ENCODE measurements at places on chromosomes 5 and 9.

GRCh38 chr9:96253059-96253696 lies 48.8 kb downstream of the HSD17B3 start:
- DNase-seq: no peak

- DNase-seq: no peak
These were observed 583.6 kb downstream of the CCDC171 start for GRCh38 chr9:16136451-16136850.

DNA sequence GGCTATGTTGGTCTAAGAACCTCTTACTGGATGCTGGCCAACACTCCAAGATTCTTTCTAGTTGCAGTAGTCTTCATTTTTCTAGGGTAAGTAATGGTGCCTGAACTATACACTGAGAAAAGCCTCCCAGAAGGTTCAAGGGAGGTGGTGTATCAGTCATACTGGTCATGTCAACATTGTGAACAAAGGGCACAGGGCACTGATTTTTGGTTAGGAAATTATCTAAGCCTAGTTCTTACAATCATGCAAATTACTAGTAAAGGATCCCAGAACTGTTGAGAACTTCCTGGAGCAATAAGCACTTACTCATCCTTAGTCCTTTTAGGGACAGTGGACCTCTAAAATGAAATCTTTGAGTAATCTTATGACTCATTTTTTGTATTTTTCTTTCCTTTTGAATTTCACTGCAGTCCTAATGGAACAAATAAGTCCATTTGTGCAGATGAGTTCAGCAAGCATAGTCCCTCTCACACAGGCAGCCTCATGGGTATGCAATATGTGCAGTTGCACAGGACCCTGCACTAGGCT lies 21.1 kb upstream of the CDC42SE2 start:
- peak; percentile 99 for DNase-seq

DNA sequence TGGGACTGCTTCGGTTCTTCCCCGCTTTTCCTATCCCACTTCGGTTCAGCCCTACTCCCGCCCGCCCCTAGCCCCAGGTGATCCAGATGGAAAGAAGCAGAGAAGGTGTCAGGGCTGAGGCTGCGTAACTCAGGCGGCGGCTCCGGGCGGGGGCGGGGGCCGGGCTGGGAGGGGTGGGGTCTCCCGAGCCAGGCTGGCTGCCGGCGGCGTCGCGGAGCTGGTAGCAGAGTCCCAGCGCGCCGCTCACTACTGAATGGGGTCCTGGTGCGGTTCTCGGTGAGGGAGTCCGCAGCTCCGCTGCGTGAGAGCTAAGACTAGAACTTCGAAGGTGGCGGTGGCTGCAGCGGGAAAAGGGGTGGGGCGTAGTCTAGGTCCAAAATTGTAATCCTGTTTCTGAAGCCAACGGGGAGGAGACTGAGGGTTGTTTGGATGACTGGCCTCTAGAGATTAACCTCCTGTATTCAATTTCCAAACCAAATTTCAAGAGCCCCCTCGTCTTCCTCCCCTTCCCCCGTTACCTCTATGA lies 1.4 kb downstream of the PRR16 start:
- peak; percentile 83 for DNase-seq

- DNase-seq: no peak
These were observed 648.3 kb downstream of the PDE4D start for GRCh38 chr5:59245198-59245597.

- DNase-seq: peak; percentile 1
These were observed 114.4 kb downstream of the TENT4A start for GRCh38 chr5:6827526-6828219.

DNA sequence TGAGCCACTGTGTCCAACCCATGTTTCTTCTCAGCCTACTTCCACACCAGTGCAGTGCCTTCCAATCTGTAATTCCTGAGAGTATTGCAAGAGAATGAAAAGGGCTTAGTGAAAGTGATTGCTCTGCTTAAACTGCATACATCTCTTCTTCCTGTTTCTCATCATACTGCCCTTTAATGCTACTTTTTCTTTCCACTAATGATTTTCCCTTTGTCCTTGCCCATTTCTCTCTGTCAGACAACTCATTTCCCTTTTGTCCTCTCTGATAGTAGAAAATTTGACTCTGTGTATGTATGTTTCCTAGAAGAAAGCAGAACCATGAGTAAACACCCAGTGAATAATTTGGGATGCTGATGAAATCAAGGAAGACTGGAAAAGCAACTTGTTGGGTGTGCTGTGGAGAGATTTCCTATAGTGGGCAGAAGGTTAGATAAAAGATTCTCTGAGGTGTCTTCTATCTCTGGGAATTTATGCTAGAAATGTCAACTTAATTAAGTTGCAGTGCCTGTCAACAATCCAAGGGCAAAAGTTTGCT lies 102.2 kb upstream of the CHD1 start:
- DNase-seq: no peak

DNA sequence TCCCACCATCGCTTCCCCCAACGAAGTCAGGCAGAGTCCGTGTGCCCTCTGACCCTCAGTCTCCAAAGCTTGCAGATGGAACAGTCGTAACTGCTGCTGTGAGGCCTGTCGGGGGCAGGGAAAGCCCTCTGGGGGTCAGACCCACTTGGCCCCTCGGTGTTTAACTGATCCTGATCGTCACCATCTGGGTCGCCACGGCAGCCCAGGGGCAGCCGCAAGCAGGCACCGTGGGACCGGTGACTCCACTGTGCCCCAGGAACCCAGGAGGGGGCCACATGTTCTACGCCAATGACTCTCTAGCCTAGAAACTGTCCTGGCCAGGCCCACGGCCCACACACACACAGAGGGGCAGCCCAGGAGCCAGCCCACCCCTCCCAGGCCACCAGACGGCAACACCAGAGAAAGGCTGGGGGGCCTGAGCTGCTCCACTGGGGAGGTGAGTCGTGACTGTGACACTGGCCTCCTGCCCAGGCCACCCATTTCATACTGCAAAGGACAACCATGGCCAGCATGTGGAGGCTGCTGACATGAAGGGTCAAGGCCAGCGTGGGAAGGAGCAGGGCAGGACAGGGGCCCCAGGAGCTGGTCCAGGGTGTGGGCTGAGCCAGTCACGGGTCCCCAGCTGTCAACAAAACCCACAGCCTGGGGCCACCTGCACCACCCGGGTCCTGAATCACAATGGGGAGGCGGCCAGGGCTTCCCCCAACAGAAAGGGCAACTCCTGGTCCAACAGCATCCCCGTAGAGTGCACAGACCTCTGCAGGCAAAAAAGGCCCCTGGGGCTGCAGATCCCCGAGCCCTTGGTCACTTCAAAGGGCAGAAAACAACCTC lies 20.8 kb downstream of the VAV2 start:
- DNase-seq: no peak

DNA sequence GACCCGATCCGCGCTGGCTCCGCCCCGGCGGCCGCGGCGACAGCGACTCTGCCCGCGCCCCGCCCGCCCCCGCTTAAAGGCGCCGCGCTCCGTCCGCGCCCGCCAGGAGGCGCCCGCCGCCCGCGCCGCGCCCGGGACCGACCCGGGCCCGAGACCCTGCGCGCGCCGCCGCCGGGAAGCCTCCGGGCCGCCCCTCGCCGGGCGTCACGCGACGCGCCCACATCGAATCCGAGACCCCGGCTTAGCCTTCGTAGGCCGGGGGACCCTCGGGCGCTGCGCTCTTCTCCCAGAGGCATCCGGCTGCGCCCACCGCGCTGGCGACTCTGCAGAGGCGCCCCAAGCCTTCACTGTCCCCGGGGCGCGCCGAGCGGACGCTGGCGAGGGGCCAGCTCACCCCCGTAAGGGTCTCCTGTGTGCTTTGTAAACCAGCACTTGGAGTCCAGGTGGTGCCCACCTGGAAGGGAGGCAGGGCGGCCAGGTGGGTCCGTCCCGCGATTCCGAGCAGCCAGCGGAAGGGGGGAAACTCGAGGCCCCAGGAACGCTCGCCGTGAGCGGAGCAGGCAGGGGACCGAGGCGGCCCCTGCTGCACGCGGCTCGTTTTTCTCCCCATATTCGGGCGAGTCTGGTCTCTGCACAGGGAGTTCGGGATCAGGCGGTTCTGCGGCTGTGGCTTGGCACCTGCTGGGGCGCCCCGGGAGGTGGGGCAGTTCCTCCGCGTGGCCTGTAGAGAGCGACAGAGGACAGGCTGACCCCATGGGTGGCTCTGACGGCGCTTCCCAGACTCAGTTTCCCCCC lies 423 bp upstream of the ABCA2 start:
- DNase-seq: peak; percentile 21

GRCh38 chr5:164487939-164488338 lies 982.5 kb downstream of the MAT2B start:
- DNase-seq: no peak

GRCh38 chr5:64759960-64760660 lies 8.4 kb downstream of the SREK1IP1 start:
- DNase-seq: no peak

GRCh38 chr9:27520986-27521385 lies 3.1 kb upstream of the IFNK start:
- DNase-seq: no peak

DNA sequence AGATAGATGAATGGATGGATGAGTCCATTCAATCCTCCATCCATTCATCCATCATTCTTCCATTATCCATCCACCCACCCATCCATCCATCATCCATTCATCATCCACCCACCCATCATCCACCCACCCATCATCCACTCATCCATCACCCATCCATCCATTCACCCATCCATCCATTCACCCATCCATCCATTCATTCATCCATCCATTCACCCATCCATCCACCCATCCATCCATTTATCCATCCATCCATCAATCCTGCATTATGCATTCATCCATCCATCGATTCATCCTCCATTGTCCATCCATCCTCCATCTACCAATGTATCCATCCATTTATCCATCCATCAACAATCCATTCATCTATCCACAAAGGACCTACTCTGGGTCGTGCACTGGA lies 12.8 kb upstream of the PHYKPL start:
- no peak for DNase-seq

- no peak for DNase-seq
These were observed 39.7 kb downstream of the FABP6 start for GRCh38 chr5:160269017-160269416.

GRCh38 chr5:143354025-143354424 lies 49.5 kb downstream of the NR3C1 start:
- DNase-seq: no peak

DNA sequence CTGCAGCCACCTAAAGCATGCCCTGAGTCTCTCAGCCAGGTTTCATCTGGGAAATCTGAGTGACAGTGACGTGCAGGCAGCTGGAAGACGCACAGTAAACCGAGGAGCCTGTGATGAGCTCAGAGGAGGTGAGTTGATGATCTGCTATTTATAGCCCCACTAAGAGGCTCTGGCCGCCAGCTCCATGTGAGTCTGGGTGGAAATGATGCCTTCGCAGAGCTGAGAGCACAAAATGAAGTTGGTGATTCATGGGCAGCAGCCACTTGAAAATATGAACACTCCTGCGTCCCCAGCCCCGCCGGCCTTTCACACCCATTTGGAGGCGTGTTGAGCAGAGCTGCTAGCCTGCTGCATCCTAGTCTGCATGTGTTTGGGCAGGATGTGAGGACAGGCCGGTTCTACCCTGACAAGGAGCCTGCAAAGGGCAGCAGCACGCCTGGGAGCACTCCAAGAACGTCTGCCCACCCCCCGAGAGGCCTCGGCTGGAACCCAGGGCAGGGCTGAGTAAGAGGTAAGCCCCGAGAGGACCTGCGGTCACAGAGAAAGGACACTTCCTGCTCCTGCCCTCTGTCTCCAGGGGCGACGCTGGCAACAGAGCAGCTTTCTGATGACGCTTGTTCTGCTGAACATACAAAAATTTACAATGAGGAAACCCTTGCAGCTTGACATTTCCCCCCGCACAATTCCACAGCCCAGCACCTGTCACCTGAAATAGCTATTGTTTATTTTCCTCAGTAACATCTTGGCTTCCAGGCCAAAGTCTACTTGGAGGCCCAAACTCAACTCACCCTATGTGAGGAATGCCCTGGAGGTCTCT lies 25.1 kb upstream of the CDKN2AIPNL start:
- DNase-seq: peak; percentile 92

GRCh38 chr5:40395251-40395650 lies 284.5 kb upstream of the PTGER4 start:
- no peak for DNase-seq

DNA sequence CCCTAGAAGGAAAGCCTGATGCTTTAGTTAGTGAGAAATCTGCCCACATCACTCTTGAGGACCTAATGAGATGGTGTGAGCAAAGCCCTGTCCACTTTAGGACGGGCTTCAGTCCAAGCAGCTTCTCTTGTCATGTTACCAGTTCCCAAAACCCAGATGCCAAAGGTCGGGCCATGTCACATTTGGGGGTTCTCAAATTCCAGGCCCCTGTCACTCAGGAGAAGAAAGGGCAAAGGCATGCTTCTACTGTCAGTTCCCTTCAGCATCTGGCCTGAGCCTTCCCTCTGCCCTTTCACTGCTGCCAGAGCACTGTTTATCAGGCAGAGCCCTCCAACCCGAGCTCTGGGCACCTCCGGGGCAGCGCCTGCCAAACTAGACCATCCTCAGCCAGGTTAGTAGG lies 556.0 kb downstream of the BNC2 start:
- no peak for DNase-seq

DNA sequence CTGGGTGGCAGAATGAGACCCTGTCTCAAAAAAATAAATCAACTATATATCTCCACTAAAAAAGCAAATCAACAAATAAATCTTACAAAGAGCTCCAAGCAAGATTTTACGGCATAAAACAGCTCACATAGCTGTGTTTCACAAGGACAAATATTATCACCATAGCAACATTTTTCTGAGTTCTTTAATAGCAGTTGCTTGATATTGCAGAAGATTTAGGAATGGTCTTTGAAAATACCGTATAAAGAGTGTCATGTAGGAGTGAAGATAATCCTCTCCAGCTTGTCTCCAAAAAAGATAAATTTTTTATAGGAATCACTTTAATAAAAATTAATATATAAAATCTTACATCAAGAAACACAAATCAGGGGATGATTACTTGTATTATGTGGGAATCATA lies 36.6 kb upstream of the MYOT start:
- no peak for DNase-seq

- DNase-seq: no peak
These were observed 4.6 kb upstream of the UGCG start for GRCh38 chr9:111891910-111892499.

GRCh38 chr9:131011274-131012022 lies 2.5 kb downstream of the LAMC3 start:
- DNase-seq: no peak

DNA sequence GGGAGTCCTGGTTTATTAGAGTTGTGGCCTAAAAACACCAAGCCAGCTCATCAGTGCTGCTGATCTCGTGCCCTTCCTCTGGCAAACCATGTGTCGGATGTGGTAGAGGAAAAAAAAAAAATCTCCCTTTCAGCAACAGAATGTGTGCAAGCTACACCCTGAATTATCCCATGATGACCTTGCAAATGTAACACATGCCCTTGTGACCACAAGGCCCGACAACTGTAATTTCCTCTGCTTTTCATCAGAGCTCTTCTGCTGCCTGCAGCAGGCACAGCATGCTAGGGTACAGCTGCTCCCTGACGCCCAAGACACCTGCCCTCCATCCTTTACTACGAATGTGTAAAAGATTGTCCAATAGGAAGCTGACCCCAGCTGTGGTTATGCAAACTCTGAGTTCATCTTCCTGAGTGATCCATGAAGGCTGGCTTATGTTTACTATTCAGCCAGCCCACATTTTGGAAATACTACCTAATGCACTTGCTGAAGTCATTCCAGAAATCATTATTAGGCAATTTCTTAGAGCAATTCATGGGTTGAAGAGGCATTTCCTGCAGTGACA lies 14.6 kb upstream of the BNC2 start:
- peak; percentile 98 for DNase-seq

GRCh38 chr5:151772846-151773561 lies 1.2 kb downstream of the G3BP1 start:
- peak; percentile 43 for DNase-seq

GRCh38 chr5:151092762-151093161 lies 11.9 kb upstream of the TNIP1 start:
- DNase-seq: peak; percentile 90
